ENCODE measurements at places on chromosomes 1 and 21. TPM values are rescaled to one million over a fixed set of nuclear protein-coding genes. Genes with fewer than 3 reads are reported as not detected.
A peak's percentile ranks its signal among the peaks of the same experiment; 100 is the strongest.

- DNase-seq, result no peak
- no peaks in the 10 kb centered on the region for H3K27me3 ChIP-seq
- no peak overlapping the region for H3K4me3 ChIP-seq
- H3K4me1 ChIP-seq, result peaks cover 27% of the 10 kb centered on the region
Observed at GRCh38 chr1:58392083-58392482, 154.4 kb downstream of the OMA1 start.

GRCh38 chr21:40186045-40186444 is 318.8 kb downstream of the PCP4 start:
- DNase-seq, result no peak
- no peak overlapping the region for H3K27ac ChIP-seq
- H3K4me1 ChIP-seq, result no peaks in the 10 kb centered on the region
- peaks cover 7% of the 10 kb centered on the region for H3K27me3 ChIP-seq

S1PR1 gene
- total RNA-seq, result 3.2 TPM

- H3K4me1 ChIP-seq, result peaks cover 5% of the 10 kb centered on the region
- no peaks in the 10 kb centered on the region for H3K27me3 ChIP-seq
- no peak overlapping the region for H3K27ac ChIP-seq
- DNase-seq, result no peak
Observed at GRCh38 chr1:9106286-9106685, 22.6 kb downstream of the GPR157 start.

MXRA8 gene
- total RNA-seq, result 6.7 TPM

GRCh38 chr1:205294175-205294917 is 27.2 kb downstream of the NUAK2 start:
- peaks cover 57% of the 10 kb centered on the region for H3K4me1 ChIP-seq
- DNase-seq, result peak; percentile 58
- H3K36me3 ChIP-seq, result no peaks in the 10 kb centered on the region
- peak overlapping the region; percentile 20 for H3K4me3 ChIP-seq
- H3K27ac ChIP-seq, result peak overlapping the region; percentile 100

DNA sequence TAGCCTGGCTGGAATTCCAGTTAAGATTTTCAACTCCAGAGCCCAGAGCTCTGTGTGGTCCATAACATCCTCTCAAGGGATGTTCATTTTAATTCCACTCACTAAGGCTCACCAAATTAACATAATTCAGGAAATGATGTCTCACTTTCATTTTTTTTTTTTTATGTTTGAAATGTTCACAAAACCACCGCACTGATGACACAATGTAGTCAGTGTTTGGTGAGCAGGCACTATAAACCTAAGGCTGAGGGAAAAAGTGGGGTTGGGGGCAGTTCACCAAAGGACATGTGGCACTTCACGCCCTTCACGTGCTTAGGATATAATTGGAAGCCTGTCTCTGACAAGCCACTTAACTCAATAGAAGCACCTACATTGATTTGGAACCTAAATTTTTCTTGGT is 177.3 kb upstream of the CAMK1G start:
- H3K27me3 ChIP-seq, result no peaks in the 10 kb centered on the region
- H3K4me3 ChIP-seq, result 0 out of 2 replicates have a peak overlapping the region, but pooled peaks have one; percentile 31
- H3K27ac ChIP-seq, result peak overlapping the region; percentile 97
- no peaks in the 10 kb centered on the region for H3K36me3 ChIP-seq
- peaks cover 19% of the 10 kb centered on the region for H3K4me1 ChIP-seq
- no peak for DNase-seq

DNA sequence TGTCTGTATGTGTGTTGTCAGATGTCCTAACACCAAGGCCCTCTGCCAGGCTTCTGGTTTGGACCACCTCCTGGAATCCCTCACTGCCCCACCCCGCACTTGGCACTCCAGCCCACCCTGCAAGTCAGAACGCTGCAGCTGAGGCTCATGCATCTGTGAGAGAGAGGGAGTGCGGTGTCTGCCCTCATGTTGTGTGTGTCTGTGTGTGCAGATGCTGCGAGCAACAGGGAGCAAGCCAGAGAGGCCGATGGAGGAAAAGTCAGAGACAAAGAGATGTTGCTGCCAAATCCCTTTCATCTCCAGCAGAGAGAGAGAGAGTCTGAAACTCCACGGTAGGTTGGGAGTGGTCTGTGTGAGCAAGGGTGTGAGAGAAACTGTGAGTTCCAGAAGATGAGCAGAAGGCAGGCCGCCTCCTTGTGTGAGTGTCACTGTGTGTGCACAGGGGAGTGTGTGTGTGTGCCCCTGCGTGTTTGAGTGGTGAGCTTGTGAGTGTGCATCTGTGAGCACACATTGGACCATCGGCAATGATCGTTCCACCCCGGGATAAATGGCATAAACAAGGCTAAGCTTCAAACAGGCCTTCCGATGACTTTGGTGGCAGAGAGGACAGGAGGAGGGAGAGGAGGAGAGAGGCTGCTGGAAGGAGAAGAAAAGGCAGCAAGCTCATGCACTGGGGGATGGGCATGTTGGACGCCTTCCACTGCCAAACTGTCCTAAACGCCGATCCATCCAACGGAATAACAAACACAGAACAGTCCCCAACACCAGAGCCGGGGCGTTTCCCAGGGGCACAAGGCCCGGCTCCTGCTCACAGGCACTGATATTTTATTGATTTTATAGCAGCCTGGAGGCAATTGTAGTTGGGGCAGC is 99.2 kb upstream of the GRIK3 start:
- H3K36me3 ChIP-seq, result no peaks in the 10 kb centered on the region
- H3K4me1 ChIP-seq, result no peaks in the 10 kb centered on the region
- no peak overlapping the region for H3K4me3 ChIP-seq
- peaks cover 3% of the 10 kb centered on the region for H3K27me3 ChIP-seq

DNA sequence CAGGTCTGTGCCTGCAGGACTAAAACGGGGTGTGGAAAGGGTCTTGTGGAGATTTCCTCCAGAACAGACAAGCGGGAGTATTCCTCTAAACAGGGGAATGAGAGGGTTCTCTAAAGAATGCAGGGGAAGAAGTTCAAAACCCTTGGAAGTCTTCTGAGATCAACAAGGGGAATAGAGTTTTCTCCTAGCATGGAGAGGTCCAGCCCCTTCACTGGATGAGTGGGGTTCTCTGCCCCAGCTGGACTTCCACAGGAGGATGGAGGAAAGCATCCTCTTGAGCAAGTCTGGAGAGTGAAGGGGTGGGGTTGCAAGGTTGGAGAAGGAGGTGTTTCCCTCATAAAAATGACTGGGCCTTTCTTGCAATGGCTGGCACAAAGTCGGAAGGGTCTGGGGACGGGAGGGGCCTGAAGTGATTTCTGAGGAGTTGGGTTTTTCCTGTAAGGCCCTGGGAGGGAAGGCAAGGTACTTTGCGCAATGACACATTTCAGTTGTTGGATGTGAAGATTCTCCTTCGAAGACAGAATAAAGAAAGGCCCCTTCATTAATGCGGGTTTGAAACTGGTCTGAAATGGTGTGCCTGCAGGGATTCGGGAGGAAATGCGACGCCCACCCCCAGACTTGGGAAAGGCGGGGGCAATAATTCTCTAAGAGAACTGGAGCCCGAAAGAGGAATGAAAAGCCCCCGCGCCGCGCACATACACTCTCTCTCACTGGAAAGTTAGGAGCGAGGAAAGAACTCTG is 884 bp downstream of the SPATA6 start:
- H3K4me3 ChIP-seq, result peak overlapping the region; percentile 96
- no peak for DNase-seq
- peaks cover 29% of the 10 kb centered on the region for H3K4me1 ChIP-seq

DCST1 gene
- total RNA-seq, result not detected

GRCh38 chr1:61888808-61889207 is 146.5 kb downstream of the PATJ start:
- no peak overlapping the region for H3K27ac ChIP-seq
- H3K4me3 ChIP-seq, result no peak overlapping the region
- no peaks in the 10 kb centered on the region for H3K27me3 ChIP-seq

GRCh38 chr21:8988696-8989095 is 1532.7 kb upstream of the TPTE start:
- no peak for DNase-seq
- peaks cover 47% of the 10 kb centered on the region for H3K27me3 ChIP-seq
- H3K27ac ChIP-seq, result no peak overlapping the region
- peaks cover 52% of the 10 kb centered on the region for H3K36me3 ChIP-seq

DNA sequence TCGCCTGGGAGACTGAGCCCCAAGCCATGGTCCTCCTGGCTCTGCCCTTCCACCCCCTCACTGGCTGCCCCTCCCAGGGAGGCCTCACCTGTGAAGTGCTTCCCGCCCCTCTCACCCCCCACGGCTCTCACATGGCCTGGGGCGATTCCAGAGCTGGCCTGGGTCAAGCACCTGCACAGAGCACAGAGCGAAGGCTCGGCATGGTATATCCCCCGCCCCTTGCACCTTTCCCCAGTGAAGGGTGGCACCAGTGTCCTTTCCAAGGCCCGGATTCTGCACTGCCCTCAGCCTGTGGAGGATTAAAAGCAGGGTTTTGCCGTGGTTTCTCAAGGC is 1.1 kb upstream of the AJAP1 start:
- H3K4me3 ChIP-seq, result no peak overlapping the region
- peaks cover 16% of the 10 kb centered on the region for H3K36me3 ChIP-seq
- peaks cover 2% of the 10 kb centered on the region for H3K4me1 ChIP-seq
- H3K27ac ChIP-seq, result no peak overlapping the region

ITLN2 gene
- 7.8 TPM for total RNA-seq

DNA sequence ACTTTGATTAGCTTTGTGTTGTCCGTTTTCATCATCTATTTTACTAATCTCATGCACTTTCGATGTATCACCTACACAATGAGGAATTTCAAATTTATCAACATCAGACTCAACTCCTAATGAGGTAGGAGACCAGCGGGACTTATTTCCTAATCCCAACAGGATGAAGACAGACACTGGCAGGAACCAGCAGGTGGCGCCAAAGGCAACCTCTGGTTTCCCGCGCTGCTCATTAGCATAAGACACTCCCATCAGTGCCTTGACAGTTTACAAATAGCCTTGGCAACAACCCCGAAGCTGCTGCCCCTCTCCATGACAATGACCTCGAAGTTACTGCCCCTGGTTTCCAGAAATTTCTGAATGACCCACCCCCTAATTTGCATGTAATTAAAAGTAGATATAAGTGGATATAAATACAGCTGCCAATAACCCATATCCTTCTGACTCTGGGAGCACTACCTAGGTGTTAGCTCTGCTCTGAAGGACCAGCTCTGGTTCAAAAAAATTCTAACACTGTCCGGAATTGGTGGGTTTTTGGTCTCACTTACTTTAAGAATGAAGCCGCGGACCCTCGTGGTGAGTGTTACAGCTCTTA is 974.8 kb downstream of the ADGRL2 start:
- no peak overlapping the region for H3K4me3 ChIP-seq
- H3K4me1 ChIP-seq, result peaks cover 14% of the 10 kb centered on the region
- peaks cover 9% of the 10 kb centered on the region for H3K36me3 ChIP-seq
- H3K27me3 ChIP-seq, result peaks cover 3% of the 10 kb centered on the region
- no peak overlapping the region for H3K27ac ChIP-seq

GRCh38 chr1:199550199-199551065 is 477.1 kb upstream of the NR5A2 start:
- H3K4me3 ChIP-seq, result no peak overlapping the region
- H3K4me1 ChIP-seq, result peaks cover 4% of the 10 kb centered on the region
- no peak overlapping the region for H3K27ac ChIP-seq

DNA sequence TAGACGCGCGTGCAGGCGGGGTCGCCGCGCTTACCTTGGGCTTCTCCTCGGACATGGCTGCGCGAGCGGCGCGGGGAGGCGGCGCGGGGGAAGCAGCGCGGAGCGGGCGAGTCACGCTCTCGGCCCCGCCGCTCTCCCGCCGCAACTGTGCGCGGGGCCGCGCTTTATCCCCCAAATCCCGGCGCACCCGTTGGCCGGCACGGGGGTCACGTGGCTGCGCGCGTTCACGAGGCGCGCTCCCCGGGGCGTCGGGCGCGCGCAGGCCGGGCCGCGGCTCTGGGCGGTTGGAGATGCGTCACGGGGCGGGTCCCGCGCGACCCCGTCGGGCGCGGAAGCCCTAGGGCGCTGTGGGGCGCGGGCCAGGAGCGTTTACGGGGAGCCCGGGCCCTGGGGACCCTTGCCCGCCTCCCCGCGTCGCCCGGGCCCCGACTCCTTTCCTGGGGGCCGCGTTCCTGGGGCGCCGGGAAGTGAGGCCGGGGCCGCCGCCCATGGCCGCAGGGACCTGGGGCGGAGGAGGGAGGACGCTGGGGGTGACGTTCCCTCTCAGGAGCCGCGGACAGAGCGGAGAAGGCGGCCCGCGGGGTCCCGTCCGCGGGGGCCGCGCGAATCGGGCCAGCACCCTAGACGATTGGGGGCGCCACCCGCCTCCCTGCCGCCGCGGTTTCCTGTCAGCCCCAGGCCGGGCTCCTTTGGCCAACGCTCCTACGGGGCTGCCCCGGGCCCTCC is at the start of gene SUMO3:
Gene SUMO3 (minus strand): TSS at position 149 of the 726 bp plus-strand sequence. CDS start 94 bp downstream, at position 55.
- H3K27me3 ChIP-seq, result peaks cover 40% of the 10 kb centered on the region
- peak; percentile 69 for DNase-seq
- H3K36me3 ChIP-seq, result peaks cover 20% of the 10 kb centered on the region
- peaks cover 10% of the 10 kb centered on the region for H3K4me1 ChIP-seq

TGFB2 gene
- 1.5 TPM for total RNA-seq

ARHGAP29 gene
- total RNA-seq, result 4.4 TPM

All from WTC11 (cell line).